NCI-H446 (cell line): ENCODE measurements at places on chromosomes 2 and 18.

DNA sequence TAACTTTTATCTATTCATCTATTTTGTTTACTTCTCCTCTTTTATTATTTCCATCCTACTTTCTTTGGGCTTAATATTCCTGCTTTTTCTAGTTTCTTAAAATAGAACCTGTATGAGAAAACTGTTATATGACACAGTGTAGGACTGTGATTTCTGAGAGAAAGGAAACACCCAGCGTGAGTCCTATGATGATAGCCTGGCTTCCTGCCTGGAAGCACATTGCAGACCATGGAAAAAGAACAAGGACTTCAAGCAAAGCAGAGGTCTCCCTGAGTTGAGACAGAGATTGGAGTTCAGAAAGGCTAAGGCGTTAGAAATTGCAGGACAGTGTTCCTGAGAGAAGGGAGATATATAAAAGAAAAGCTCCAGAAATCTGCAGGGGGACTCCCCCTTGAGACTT is 7.8 kb downstream of the RBM44 start:
- DNase-seq = no peak

DNA sequence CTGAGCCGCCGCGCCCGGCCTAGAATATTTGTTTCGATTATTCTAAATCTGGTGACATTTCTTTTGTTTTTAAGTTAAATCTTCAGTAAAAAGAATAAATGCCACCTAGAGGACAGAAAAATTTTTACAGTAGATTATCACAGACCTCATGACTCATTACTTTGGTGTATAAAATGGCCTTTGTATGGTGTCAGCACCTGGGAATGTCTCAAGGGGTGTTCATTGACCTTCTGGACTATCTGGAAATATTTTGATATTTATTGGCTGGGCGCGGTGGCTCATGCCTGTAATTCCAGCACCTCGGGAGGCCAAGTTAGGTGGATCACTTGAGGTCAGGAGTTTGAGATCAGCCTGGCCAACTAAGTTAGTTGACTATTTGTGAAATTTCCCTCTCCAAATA is 30.3 kb upstream of the SLC30A6 start:
- no peak for DNase-seq

DNA sequence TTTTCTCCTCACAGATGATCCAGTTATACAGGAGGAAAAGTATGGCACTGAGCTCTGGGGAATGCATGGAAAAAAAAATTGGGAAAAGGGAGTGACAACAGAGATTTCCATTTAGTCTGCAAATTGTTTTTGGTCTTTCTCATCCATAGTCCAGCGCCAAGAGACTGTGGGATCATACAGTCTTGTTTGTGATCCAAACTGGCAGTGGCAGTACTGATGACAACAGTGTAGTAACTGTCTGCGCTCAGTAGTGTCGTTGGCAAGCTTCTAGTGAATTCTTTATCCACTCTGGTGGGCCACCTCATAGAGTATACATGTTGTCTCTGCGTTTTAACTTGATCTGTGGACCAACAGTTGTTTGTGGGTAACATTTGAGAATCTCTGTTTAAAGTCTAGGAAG is 37.9 kb downstream of the GALNT1 start:
- DNase-seq = peak; percentile 15

- DNase-seq = no peak
These were observed 14.8 kb downstream of the STRN start for GRCh38 chr2:36951574-36951973.

GRCh38 chr2:219997341-219997851 is 370.0 kb downstream of the SLC4A3 start:
- DNase-seq = peak; percentile 53

GRCh38 chr18:2883076-2883735 is 36.4 kb downstream of the EMILIN2 start:
- DNase-seq = no peak

GRCh38 chr18:36451454-36452251 is 154.1 kb downstream of the FHOD3 start:
- DNase-seq = no peak

DNA sequence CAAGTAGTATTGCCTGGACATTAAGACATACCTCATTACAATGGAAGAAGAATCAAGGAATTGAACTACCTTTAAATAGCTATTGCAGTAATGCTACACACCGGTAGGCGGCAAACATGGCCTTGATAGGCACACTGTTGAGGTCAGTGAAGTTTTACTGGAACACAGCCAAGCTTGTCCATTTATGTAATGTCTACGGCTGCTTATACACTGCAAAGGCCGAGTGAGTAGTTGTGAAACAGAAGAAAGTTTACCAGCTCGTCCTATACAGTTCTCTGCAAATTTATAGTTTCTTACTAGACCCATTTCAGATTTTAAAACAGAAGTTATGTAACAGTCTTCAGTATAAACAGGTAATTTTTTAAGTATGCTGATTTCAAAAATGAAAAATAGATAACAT is 38.8 kb downstream of the PPP4R1 start:
- DNase-seq = no peak

GRCh38 chr2:685421-685820 is 8.2 kb upstream of the TMEM18 start:
- DNase-seq = no peak

DNA sequence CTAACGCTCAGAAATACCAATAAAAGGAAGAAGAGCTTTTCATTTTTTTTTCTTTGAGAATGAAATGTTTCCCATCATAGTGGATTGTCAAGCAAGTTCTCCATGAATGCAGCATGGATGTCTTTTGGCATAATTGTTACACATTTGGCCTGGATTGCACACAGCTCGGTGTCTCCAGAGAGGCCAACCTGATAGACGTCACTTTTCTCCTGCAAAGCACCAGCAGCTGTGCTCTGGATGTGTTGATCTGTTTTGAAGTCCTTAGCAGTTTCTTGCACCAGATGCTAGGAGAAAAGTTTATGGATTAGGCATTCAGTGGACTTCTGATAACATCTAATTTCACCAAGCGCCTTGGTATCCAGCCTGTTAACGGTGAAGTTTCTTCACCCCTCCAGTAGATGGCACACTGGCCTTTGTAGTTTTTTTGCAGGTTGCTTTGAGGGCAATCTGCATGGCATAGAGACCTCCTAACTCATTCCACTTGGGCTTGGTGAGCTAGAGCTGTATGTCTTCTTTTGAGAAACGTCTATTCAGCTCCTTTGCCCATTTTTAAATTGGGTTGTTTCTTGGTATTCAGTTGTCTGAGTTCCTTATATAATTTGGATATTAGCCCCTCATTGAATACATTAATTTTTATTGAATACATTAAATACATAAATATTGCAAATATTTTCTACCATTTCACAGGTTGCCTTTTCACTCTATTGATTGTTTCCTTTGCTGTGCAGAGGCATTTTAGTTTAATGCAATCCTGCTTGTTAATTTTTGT is 59.7 kb downstream of the PTH2R start:
- DNase-seq = peak; percentile 14

DNA sequence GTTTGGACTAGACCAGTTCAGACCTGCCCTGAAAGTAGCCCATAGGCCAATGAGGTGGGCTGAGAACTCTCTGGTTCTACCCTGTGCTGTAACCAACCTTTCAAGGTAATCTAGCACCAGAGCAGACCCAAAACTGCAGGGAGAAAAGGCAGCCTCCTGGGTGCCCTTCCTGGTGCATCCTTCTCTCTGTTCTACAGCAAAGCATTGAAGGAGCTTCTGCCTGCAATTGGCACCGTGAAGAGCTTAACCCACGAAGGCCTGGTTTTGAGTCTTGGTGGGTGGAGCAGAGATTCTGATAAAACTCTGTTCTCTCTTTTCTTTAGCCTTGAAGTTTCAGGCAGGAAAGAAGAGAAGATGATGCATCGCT is 55.5 kb downstream of the LIPG start:
- DNase-seq = no peak

DNA sequence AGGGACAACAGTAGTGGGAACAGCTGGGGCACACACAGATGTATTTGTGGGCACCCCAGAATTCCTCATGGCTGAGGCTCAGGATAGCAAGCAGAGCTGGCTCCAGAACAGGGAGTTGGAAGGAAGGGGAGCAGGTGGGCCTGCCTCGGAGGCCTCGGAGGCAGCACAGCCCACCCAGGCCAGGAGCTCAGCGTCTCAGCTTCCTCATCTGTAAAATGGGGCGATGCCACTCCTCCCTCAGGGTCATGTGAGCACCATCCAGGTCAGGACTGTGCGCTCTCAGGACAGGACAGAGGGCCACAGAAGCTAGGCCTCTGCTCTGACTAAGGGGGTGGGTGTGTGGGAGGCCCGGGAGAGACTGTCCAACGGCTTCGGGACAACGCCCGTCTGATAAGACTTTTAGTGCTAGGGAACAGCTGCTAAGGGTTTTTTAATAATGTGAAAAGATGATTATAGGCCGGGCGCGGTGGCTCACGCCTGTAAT is 106.2 kb downstream of the HDAC4 start:
- DNase-seq = no peak

GRCh38 chr2:29417630-29418029 is 302.4 kb downstream of the CLIP4 start:
- DNase-seq = no peak

DNA sequence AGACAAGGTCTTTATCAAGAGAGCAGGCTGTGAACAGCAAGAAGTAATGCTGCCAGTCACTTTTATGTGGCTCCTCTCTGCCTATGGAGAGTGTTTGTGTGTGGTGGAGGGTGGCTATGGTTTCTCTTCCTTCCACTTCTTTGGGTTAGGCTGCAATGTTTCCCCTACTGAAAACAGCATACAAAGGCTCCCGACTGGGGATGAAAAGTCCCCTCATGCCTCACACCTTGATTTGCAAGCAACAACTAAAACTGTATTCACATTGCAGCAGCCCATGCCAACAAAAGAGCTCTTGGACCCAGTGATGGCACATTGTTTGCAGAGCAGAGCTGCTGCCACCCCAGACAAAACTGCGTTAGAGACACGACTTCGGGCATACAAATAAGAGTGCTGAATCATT is 301.6 kb downstream of the SLC8A1 start:
- no peak for DNase-seq

DNA sequence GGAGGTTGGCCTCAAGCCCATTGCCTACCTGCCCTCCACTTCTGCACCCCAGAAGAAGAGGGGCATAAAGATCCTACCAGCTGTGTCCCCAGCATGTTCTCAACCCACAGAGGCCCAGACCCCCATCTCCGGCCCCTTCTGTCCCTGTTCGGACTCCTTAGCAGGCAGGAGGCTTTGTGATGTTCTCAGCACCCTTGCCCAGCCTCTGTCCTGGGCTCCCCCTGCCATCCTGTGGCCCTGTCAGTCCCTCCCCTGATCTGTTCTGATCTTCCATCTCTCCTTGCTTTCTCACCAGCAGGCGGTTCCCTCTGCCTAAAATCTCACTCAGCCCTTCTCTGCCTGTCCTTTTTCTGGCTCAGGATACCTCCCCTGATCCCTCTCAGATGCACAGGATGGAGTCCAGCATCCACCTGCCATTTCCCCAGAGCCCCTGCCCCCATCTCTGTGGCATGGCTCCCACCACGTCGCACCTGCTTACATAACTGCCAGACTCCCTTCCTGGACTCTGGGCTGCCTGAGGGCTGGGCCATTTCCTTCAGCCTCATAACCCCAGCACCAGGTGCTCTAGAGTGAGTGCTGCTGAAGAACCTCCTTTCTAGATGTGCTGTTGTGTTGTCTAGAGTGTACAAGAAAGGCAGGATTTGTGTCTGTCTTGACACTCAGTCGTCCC is 134.0 kb downstream of the CTIF start:
- no peak for DNase-seq

- no peak for DNase-seq
These were observed 60.7 kb upstream of the AQP4 start for GRCh38 chr18:26926066-26926675.

DNA sequence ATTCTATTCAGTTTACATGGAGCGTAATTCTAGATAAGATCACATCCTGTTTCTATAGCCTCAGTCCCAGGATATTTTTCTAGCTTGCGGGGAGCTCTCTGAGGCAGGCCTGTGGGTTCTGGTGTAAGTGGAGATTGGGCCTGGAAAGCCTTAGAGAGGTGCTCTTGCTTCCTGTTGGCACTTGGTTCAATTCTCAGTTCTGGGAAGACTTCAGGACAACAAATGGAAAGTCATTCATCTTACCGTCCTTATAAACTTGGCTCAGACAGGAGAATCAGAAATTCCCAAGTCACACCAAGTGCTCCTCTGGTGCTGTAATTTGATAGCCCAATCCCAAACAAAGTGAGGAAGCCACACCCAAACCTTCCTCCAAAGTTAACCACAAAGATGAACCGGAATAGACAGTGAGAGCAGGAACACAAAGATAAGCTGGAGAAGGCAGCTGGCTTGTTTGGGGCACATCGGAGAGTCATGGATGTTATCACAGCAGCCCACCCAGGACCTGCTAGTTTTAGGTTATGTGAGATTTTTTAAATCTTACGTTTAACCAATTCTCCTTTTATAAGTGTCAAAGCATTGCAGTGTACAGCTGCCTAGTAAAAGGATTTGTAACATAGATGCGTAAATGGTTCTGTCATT is 144.3 kb upstream of the MAP3K20 start:
- DNase-seq = peak; percentile 17

GRCh38 chr18:23963443-23964165 is 51.0 kb upstream of the TTC39C start:
- no peak for DNase-seq

DNA sequence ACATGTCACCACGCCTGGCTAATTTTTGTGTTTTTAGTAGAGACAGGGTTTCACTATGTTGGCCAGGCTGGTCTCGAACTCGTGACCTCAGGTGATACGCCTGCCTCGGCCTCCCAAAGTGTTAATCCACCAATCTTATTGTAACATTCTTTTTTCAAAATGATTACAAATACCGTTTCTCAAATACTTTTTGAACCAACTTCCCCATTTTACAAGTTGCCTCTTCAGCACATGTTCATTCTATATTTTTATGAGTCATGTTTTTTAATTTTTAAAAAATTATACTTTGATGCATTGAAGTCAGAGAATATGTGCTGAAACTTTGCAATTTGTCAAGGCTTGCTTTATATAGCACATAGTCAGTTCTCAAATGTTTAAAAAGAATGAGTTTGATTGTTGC is 58.2 kb downstream of the QPCT start:
- no peak for DNase-seq

GRCh38 chr18:55699233-55699765 is 111.3 kb upstream of the TCF4 start:
- no peak for DNase-seq

DNA sequence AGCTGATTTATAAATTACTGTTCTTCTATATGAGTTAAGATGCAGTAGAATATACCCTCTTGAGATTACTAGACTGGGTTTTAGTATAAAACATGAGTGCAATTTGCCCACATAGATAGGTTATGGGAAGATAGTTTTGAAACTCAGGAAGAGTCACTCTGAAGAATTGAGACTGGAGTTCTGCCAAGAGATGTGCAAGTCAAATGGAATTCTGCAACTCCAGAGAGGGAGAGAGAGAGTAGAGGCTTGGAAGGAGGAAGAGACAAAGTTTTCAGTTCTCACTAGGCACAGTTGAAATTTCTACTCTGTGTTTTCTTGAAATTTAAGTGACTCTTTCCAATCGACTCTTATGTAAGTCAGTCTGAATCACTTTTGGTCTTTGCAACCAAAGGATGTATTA is 878.8 kb downstream of the TSN start:
- DNase-seq = peak; percentile 74

GRCh38 chr2:237774811-237775553 is 23.6 kb upstream of the RBM44 start:
- peak; percentile 13 for DNase-seq
